ENCODE measurements at places on chromosomes 6 and 20. TPM values are rescaled to one million over a fixed set of nuclear protein-coding genes. Genes with fewer than 3 reads are reported as not detected.

GRCh38 chr6:17869010-17869752 is 118.3 kb downstream of the KIF13A start:
- no peak for DNase-seq

GRCh38 chr6:100378576-100378975 is 86.1 kb downstream of the SIM1 start:
- DNase-seq = no peak

- peak; percentile 34 for DNase-seq
These were observed 69.1 kb upstream of the TOP1 start for GRCh38 chr20:40959325-40960092.

DNA sequence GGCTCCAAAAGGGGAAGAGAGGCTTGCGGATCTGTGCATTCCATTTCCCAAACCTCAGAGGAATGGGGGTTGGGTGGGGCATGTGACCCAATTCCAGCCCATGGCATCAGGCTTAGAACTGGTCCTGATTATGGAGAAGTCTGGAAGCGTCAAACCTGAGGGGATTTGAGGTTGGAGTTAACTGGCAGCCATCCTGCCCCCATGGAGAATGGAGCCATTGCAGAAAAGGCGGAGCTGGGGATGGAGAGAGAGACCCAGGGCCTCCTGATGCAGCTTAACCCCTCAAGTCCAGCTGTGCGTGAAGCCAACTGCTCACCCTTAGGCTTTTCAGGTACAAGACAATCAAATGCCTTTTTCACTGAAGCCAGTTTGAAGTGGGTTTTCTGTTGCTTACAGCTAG is 9.9 kb upstream of the SDCBP2 start:
- no peak for DNase-seq

- DNase-seq = no peak
These were observed 8.5 kb downstream of the NRN1 start for GRCh38 chr6:5998236-5998635.

- no peak for DNase-seq
These were observed 413.5 kb downstream of the BTBD3 start for GRCh38 chr20:12331236-12331635.

- no peak for DNase-seq
These were observed 213.9 kb upstream of the PRDM1 start for GRCh38 chr6:105872249-105872648.

DNA sequence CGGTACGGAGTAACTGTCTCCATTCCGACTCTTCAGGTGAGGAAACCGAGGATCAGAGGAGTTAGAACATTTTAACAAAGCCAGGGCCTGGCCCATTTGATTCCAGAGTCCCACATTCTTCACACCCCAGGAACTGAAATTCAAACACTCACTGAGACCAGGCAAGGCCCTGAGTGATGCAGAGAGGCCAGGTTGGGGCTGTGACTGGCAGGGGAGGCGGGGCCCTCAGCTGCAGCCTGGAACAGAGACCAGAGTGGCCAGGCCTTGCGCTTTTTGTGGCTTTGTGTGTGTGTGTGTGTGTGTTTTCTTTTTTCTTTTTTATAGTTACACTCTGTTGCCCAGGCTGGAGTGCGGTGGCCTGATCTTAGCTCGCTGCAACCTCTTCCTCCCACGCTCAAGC is 57.2 kb downstream of the BCAS4 start:
- DNase-seq = no peak

- no peak for DNase-seq
These were observed 66.3 kb upstream of the MAP7 start for GRCh38 chr6:136616527-136616926.

ZBTB22 gene
- 11.8 TPM for total RNA-seq

FOXA2 gene
- not detected for total RNA-seq

PSMB8 gene
- 464 TPM for total RNA-seq

CFAP206 gene
- not detected for total RNA-seq

MYLIP gene
- 9.1 TPM for total RNA-seq

DNAH8 gene
- 0.12 TPM for total RNA-seq

Data from activated CD8-positive, alpha-beta memory T cell treated with anti-CD3 and anti-CD28 coated beads, Interleukin-2, amount 10 ng/mL, durations not matched to agents 7 days and 5 days (primary cell).